ENCODE measurements at places on chromosomes 5 and 9. TPM values are rescaled to one million over a fixed set of nuclear protein-coding genes. Genes with fewer than 3 reads are reported as not detected.

DNA sequence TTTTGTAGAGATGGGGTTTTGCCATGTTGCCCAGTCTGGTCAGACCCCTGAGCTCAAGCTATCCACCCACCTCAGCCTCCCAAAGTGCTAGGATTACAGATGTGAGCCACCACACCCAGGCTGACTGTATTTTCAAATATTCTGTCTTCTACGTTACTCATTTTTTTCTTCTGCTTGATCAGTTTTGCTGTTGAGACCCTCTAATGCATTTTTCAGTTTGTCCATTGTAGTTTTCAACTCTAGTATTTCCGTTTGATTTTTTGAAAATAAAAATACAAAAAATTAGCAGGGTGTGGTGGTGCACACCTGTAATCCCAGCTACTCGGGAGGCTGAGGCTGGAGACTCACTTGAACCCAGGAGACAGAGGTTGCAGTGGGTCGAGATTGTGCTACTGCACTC, 10.5 kb upstream of the LRRC70 start:
- H3K27me3 ChIP-seq, result no peaks in the 10 kb centered on the region
- no peak for DNase-seq
- H3K36me3 ChIP-seq, result peaks cover 58% of the 10 kb centered on the region
- H3K4me1 ChIP-seq, result peaks cover 12% of the 10 kb centered on the region
- H3K27ac ChIP-seq, result no peak overlapping the region
- no peak overlapping the region for H3K4me3 ChIP-seq

- H3K36me3 ChIP-seq, result peaks cover 23% of the 10 kb centered on the region
- no peak for DNase-seq
- H3K4me3 ChIP-seq, result no peak overlapping the region
- peaks cover 75% of the 10 kb centered on the region for H3K27me3 ChIP-seq
Measured at GRCh38 chr9:21985964-21986667, 8.1 kb downstream of the CDKN2A start.

DNA sequence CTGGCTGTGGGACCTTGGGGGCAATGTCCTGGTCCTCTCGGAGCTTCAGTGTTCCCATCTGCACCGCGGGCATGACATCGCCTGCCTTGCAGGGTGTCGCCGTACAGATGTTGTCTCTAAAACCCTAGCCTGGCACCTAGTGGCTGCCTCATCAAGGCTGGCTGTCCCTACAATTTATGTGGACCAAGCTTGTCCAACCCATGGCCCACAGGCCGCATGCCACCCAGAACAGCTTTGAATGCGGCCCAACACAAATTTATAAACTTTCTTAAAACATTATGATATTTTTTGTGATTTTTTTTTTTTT, 18.3 kb upstream of the ASS1 start:
- H3K36me3 ChIP-seq, result no peaks in the 10 kb centered on the region
- DNase-seq, result no peak
- no peaks in the 10 kb centered on the region for H3K4me1 ChIP-seq
- no peaks in the 10 kb centered on the region for H3K27me3 ChIP-seq

Gene LCN10
- 1.7 TPM for total RNA-seq
